Stimulated activated CD4-positive, alpha-beta T cell treated with anti-CD3 and anti-CD28 coated beads, Interleukin-2, amount 100 ng/mL, for 48 hours (primary cell): ENCODE measurements at places on chromosomes 13 and 19.

- no peak for DNase-seq
Observed at GRCh38 chr19:1566392-1567115, 1.6 kb downstream of the MEX3D start.

GRCh38 chr19:15371786-15372380 lies 7.7 kb downstream of the AKAP8 start:
- no peak for DNase-seq

- no peak for DNase-seq
Observed at GRCh38 chr19:51905206-51905605, 389 bp upstream of the ZNF649 start.

DNA sequence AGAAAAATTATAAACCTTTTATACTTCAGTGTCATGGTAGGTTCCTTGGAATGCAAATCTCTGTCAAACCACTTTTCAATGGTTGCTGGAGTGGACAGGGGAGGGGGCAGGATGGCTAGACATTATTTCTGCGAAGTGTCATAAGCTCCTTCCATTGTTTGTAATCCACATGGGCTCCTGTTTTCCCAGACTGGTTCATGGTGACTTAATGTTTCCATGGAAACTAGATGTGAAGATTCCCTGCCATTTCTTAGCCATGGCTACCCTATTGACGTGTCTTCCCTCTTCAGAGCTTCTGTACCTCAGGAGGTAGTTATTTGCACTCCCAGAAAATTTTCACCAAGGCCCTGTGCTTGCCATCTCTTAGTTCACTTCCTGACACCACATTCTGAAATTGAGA lies 95.3 kb downstream of the UFM1 start:
- DNase-seq = no peak

DNA sequence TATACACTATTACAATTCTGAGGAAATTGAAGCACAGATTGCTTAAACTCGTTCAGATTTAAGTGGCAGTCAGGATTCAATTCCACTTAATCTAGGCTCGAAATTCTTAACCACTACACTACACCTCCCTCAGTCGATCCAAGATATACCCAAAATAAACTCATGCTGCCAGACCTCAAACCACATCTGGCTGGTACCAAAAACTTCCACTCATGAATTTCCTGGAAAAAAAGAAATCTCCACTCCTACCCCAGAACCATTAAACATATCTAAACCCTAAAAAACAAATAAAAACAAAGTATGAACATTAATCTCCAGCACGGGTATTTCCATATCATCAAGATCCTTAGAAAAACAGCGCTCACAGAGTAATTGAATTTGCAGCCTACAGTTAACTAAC lies 1.1 kb downstream of the ZFP30 start:
- no peak for DNase-seq

GRCh38 chr19:7799640-7800355 lies 30.2 kb upstream of the EVI5L start:
- DNase-seq = peak; percentile 74

GRCh38 chr19:32324631-32325285 lies 20.7 kb upstream of the ZNF507 start:
- no peak for DNase-seq

- DNase-seq = no peak
Observed at GRCh38 chr13:44770951-44771350, 194.8 kb upstream of the TSC22D1 start.

- DNase-seq = no peak
Observed at GRCh38 chr13:73717632-73718031, 416.6 kb downstream of the KLF12 start.

DNA sequence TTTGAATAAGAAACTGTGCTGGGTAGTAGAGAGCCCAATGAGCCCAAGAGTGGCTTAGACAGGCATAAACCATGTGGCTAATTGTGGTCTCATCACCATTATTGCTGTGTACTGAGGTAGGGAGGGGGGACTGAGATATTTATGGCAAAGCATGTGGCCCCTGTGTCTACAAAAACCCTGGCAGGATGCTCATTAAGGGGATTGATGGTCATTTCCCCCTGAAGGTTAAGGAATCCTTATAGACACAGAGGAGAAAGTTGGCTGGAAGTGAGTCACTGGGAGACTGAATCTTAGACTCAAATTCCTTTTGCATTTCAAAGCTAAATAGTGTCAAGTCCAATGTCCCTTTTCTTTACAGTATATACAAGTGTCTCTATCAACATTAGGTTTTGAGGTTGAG lies 9.8 kb upstream of the DACT3 start:
- DNase-seq = no peak

- no peak for DNase-seq
Observed at GRCh38 chr13:110403315-110403714, 96.2 kb downstream of the COL4A2 start.
